ENCODE measurements at places on chromosomes 13 and 19.

GRCh38 chr13:36879218-36879938 lies 40.7 kb downstream of the SMAD9 start:
- DNase-seq = no peak

- DNase-seq = no peak
Measured at GRCh38 chr13:50898338-50898737, 11.3 kb upstream of the RNASEH2B start.

GRCh38 chr13:30907121-30907861 lies 1.2 kb downstream of the MEDAG start:
- no peak for DNase-seq

DNA sequence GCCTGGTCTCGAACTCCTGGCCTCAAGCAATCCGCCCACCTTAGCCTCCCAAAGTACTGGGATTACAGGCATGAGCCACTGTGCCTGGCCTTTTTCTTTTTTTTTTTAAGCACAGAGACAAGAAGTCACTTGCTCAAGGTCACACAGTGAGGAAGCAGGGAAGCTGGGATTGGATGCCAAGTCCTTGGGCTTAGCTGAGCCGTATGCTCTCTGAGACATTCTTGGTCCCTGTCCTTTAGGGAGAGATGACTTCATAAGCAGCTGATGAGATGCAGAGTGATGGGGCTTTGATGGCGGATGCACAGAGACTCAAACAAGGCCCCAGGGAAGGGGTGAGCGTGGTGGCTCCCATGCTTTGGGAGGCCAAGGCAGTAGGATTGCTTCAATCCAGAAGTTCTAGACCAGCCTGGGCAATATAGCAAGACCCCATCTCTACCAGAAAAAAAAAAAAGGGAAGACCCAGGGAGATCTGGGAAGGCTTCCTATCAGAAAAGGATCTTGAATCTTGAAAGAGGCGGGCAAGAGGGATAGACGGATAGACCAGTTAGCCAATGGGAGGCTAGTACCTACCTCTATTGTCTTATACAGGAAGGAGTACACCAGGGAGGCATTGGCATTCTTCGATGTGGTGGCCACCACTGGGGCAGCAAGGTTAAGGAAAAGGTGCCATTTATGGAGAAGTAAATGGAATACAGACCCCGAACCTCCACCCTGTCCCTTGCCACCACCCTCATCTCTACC lies 3.9 kb downstream of the AP1M2 start:
- no peak for DNase-seq

DNA sequence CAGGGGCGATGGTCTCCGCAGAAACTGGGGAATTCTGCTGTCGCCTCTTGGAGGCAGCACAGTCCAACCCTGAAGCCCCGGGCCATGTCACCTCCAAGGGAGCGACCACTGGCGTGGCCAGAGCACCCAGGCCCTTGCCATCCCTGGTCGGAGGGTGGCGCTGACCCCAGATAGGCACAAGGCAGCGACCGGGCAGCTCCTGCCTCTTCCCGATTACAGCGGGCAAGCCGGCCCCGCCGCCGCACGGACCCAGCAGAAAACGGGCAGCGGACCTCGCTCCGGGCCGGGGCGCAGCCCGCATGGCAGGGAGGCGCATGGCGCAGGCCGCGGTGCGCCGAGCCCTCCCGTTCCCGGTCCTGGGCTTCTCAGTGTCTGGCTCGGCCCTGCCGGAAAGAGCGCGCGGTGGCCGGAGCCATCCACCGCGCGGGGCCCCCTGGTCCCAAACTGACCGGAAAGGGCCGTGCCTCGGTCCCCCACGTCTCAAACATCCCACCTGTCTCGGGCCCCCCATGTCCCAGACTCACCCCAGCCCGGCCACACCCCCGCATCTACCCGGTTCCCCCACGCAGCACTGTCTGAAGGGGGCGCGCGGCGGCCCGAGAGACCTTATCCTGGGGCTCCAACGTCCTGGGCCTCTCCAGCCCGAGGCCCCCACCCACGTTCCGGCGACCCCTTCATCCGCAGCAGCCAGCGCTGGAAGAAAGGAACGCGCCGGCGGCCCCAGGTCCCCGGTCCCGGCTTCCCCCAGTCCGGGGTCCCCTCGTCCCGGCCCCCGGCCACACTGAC lies 727 bp downstream of the CERS1 start:
- no peak for DNase-seq

GRCh38 chr13:21590231-21590630 lies 13.7 kb downstream of the MICU2 start:
- no peak for DNase-seq

DNA sequence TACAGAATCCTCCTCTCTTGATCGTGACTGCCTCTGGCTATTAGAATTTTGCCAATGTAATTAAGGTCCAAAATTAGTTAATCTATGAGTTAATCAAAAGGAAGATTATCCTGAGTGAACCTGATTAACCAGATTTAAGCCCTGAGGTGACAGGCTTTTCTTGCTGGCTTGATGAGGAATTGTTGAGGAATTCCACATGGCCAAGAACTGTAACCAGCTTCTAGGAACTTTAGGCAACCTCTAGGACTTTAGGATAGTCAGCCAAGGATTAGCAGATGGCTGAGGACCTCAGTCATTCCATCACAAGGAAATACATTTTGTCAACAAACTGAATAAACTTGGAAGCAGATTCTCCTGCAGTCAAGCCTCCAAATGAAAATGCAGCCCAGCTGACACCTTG lies 84.8 kb downstream of the STOML3 start:
- DNase-seq = no peak

DNA sequence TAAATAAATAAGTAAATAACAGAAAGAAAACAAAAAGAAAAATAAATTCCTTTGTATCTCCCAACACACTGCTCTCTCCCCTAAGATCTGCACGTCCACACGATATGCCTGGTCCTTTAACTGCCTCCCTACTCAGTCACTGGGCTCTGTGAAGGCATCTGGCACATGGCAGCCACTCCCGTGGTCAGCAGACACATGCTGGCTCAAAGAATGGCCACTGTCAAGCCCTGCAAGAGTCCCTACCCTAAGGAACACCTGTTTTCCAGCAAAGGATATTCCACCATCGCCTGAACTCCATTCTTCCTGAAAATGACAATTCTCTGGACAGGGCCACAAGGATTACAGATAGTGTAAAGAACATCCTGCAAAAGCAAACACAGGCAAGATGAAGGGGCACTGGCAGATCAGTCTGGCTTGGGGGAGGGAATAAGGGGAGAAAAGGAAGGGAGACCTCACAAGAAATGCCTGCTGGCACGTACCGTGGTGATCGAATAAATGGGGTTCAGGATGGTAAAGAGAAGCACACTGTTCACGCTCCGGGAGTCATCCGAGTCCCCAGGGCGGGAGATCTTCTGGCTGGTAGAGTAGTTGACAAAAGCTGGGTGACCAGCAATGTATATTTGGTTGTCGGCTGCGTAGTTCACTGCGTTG lies 4.3 kb downstream of the HNRNPL start:
- no peak for DNase-seq

- no peak for DNase-seq
Measured at GRCh38 chr19:45423033-45423588, 606 bp downstream of the ERCC1 start.

GRCh38 chr19:4719499-4719866 lies 4.2 kb downstream of the DPP9 start:
- no peak for DNase-seq

DNA sequence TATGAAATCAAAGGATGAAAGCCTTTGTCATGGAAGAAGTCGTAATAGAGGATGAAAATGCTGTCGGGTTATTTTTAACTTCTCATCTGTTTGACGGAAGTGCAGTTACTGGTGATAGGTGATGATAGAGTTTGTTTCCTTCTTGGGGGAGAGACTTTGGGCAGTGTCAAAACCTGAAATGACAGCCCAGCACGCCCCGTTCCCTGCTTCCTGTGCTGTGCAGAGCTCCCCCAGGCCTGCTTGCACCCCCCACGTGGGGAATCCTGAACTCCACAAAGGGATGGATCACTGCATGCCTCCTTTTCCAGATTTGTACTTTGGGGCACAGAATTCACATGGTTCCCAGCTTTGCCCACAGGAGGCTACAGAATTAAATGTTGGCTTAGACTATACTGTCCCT lies 102.7 kb downstream of the ATP11A start:
- DNase-seq = no peak

- DNase-seq = peak; percentile 97
Measured at GRCh38 chr13:96053003-96053703, at the start of gene UGGT2. Gene UGGT2, minus strand, starts transcription at chr13:96053401. Its CDS starts 89 bp downstream, at chr13:96053312.

DNA sequence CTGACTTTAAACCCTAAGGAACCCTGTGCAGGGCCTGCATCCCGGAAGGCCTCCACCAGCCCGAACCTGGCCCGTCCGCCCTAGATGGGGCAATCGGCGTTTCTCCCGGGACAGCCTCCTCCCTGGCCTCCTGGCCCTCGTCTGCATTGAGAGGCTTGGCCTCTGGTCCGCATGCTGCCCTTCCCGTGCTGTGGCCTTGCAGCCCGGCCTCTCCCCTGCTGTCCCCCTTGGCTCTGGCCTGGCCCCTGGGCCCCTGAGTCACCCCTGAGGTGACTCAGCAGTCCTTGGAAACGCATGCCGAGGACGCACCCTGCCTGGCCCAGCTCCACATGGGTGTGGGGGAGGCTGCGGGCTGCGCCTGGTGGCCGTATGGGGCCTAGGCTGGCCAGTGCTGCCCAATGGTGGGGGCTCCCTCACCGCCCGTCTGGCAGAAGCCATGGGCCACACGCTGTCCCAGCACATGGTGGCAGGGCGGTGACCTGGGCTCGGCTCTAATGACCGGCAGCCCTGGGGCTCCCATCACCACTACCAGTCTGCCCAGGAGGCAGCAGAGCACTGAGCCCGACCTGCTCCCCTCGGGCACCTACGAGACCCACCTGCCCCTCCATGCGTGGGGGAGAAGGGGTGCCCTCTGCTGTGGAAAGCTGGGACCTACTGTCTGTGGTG lies 25.7 kb downstream of the SH3GL1 start:
- peak; percentile 94 for DNase-seq

DNA sequence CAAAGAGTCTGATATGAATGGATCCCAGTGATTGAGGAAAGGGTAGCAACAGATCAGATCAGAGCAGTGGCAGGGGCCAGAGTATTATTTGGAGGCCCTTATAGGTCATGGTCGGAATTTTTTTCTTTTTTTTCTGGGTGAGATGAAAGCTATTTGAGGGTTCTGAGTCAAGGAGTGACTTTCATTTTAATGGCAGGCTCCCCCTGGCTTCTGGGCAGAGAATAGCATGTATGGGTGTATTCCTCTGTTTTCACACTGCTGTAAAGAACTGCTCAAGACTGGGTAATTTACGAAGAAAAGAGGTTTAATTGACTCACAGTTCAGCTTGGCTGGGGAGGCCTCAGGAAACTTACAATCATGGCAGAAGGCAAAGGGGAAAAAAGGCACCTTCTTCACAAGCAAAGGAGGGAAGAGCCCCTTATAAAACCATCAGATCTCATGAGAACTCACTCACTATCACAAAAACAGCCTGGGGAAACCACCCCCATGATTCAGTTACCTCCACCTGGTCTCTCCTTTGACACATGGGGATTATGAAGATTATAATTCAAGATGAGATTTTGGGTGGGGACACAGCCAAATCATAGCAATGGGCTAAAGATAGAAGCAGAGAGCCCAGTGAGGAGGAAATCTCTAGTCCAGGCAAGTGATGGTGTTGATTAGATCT lies 3.0 kb upstream of the SLC6A16 start:
- DNase-seq = peak; percentile 7

GRCh38 chr13:39968646-39969475 lies 313.4 kb downstream of the COG6 start:
- DNase-seq = no peak

- DNase-seq = no peak
Measured at GRCh38 chr13:85564598-85564997, 234.6 kb downstream of the SLITRK6 start.

DNA sequence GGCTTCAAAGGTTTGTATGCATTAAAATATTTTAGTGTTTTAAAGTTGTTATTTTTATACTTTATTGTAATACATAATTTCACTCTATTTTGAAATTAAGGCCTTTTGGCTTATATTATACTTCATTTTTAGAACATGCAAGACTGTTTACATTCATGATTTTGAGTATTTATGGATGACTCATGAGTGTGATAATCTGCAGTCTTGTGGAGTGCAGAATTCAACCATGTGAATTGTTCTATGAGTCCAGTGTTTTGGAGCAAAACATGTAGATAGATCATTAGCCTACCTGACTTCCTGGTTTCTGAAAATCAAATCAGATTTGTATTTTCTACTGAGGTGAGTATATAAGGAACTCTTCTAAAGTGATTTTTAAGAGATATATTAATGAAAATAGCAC lies 241.8 kb downstream of the PCCA start:
- no peak for DNase-seq

GRCh38 chr13:73674570-73674969 lies 459.6 kb downstream of the KLF12 start:
- no peak for DNase-seq

GRCh38 chr13:27097691-27098090 lies 73.9 kb downstream of the USP12 start:
- no peak for DNase-seq

DNA sequence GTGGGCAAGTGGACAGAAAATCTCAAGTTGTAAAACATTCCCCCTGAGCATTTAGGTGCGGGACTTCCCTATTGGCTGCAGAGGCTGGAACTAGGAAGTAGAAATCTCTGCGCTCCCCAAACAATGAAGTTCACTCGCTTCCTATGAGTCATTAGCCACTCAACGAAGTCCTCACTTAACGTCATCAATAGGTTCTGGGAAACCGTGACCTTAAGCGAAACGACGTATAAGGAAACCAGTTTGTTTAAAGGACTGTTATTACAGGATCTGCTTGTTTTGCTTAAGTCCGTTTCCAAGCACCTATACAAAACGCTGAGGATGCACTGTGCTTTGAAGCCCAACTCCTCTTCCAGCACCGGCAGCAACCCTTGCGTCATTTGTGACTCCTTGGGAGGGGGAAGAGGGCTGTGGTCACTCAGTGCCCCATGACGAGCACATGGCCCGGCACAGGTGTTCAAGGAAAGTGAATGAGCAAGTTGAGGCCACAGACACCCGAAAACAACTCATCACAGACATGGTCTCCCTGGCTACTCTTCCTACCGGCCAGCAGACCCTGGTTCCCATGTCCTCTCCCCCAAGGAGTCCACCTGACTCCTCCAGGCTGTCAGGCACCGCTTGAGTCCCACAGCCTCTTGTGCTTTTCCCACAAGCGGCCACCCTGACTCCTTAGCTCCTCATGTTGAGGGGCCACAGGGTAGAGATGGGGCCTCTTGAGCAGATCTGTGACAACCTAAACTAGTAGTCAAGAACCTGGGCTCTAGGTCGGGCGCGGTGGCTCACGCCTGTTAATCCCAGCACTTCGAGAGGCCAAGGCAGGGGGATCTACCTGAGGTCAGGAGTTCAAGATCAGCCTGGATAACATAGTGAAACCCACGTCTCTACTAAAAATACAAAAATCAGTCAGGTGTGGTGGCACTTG lies 4.8 kb downstream of the RPS16 start:
- peak; percentile 74 for DNase-seq

- no peak for DNase-seq
Measured at GRCh38 chr19:34480491-34480890, 1.1 kb upstream of the WTIP start.

Data from coronary artery (tissue), 2 donors.